ENCODE measurements at places on chromosomes 13 and 19.

DNA sequence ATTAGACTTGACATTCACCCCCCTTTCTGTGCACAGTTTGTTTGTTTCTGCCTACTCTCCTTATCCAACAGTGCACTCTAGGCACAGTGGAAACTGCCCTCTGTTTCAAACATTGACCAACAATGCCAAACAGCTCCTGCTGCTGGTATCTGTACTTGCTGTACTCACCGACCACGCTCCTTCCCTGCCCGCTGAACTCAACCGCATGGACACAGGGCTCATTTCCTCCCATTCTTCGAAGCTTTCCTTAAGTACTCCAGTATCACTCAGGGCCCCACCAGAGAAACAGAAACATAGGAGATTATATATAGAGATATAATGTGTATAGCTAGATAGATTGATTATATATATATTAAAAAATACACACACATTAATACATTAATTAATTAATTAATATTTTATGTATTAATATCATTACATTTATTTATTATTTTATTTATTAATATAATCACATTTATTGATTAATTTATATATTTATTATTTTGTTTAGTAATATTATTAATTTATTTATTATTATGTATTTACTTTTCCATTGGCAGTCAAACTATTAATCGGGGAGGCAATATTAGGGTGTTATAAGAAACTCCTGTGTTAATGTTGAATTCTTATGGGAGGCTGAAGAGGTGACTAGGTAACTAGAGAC lies 1528.2 kb downstream of the EFNB2 start:
- DNase-seq, result no peak

DNA sequence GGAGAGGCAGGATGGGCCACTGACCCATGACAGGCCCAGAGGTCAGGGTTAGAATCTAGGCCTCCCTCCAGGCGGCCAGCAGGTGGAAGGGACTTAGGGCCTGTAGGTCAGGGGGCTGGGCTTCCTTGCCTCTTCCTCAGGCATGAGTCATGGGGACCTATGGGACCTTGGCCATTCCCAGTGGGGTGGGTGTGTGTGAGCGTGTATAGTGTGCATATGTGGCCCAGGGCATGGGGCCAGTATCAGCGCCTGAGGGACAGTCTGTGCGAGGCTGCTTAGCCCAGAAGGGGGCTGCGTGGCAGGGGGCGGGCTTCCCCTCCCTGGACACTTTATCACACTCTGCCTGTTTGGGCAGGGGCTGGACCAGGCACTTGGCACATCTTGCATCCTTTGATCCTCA lies 13.3 kb downstream of the KCTD15 start:
- no peak for DNase-seq

GRCh38 chr19:48997972-48998371 lies 4.3 kb downstream of the RUVBL2 start:
- peak; percentile 52 for DNase-seq

DNA sequence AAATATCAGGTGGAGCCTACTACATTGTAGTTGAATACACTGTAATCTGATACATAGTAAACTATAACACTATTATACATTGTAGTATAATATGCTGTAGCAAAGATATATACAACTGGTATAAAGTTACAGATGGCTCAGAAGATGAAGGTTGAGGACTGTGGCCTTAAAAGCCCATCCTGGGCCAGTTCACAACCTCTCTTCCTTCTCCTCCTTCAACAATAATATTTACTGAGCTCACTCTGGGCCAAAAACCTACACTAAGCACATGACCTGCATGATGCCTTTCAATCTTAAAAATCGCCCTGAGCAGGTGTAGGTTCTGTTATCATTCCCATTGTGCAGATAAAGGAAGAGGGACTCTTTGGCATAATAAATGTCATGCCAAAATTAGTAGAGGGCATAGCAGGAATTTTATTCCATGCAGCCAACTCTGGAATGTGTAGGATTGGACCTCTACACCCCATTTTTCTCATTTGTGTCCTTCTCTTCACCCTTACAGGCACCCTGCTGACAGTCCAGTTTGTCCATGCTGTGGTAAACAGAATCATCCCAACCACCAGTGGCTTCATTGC lies 14.6 kb upstream of the SIN3B start:
- DNase-seq, result no peak

- DNase-seq, result peak; percentile 51
Observed at GRCh38 chr13:107205318-107206104, 637.6 kb upstream of the ARGLU1 start.

DNA sequence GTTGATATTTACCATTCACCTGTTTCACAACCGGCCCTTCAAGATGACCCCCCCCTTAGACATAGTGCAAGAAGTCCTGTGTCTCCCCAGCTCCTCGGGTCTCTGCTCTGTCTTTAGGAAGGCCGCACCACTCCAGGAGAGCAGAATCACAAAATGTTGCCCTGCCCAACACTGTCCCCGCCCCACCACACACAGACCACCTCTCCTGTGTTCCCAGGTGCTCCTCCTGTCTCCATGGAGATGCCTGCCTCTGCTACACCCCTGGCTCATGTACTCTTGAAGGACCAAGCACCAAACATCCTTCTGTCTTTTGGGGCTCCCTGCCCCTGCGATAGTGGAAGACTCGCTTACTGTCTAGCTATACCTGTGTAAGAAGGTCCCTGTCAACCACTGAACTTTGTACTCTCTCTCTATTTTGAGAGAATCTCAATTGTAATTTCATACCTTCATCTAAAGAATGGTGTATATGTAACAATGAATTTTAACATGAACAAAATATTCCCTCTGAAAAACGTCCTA lies 9.6 kb upstream of the TNFRSF19 start:
- DNase-seq, result no peak
